ENCODE measurements at places on chromosomes 4 and X.

DNA sequence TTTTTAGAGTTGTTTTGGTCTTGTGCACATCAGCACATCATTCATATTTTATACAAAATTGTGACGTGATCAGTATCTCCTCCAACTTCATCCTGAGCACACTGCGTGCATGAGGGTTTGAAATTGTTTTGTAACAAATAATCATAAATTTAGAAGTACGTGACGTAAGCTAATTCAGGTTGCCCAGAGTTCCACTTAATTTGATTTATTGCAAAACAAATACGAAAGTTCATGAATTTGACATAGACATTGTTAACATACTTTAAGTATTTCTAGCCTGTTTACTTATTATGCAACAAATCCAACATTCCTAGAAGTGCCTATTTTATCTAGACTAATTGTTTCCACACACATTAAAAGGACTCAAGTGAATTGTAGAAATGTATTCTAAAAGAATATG lies 48.3 kb downstream of the MAP7D3 start:
- no peak for DNase-seq

- DNase-seq = no peak
Observed at GRCh38 chr4:127849505-127850234, 31.0 kb upstream of the PLK4 start.

DNA sequence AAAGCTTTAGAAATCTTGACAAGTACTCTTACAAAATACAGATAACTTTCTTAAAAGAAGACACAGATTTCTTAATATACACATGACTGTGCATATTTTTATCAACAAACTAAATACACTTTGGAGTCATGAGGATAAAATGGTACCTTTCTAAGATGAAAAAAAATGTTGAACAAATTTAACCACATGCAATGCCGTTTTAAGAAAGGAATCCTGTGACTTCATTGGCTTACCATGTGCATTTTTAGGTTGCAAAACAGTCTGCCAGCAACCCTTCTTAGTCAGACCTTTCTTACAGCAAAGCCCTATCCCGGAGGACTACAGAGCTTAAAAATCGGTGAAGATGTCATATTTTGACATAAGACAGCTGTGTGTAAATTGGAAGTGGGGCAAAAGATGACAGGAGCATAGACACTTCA lies 51.7 kb downstream of the GASK1B start:
- DNase-seq = no peak

- no peak for DNase-seq
Observed at GRCh38 chr4:1360423-1361283, 13.6 kb downstream of the UVSSA start.

DNA sequence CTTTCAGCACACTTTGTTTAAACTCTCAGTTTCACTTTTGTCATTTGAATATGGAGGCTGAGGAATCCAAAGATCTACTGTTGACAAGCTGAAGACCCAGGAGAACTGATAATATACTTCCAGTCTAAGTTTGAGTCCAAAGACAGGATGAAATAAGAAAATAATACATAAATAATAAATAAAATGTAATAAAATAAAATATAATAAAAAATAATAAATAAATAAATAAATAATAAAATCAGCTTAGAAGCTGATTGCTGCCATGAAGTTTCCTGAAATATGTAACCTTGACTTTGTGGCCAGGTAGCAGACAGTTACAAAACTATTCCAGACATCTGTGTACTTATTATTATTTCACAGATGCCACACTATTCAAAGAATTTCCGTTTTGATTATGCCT lies 55.0 kb downstream of the NPY2R start:
- DNase-seq = no peak

GRCh38 chrX:41435708-41436107 lies 11.4 kb upstream of the NYX start:
- DNase-seq = no peak

DNA sequence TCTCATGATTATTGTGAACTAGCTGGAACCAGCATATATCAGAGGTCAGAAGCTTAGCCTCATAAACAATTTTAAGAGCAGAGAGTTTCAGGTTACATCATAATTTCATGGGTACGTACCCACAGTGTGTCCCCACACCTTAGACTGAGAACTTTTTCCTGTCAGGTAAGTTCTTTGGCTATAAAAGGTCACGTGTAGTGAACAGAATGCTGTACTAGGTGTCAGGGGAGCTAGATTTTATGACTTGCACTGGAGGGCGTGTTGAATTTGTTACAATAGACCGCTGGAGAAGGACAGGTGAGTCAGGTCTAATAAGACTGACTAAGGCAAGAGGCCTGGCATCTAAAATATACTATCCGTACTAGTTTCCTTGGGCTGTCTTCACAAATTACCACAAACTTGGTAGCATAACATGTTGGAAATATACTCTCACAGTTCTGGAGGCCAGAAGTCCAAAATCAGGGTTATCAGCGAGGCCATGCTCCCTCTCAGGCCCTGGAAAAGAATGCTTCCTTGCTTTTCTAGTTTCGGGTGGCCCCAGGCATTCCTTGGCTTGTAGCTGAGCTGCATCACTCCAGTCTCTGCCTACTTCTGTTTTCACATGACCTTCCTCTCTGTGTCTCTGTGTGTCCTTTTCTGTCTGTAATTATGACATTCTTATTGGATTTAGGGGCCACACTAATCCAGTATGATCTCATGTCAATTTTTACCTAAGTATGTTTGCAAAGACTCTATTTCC lies 512.0 kb upstream of the NR3C2 start:
- DNase-seq = no peak

GRCh38 chrX:41333003-41333743 lies 789 bp upstream of the DDX3X start:
- peak; percentile 97 for DNase-seq

GRCh38 chrX:132092439-132093065 lies 35.3 kb downstream of the FRMD7 start:
- DNase-seq = no peak

DNA sequence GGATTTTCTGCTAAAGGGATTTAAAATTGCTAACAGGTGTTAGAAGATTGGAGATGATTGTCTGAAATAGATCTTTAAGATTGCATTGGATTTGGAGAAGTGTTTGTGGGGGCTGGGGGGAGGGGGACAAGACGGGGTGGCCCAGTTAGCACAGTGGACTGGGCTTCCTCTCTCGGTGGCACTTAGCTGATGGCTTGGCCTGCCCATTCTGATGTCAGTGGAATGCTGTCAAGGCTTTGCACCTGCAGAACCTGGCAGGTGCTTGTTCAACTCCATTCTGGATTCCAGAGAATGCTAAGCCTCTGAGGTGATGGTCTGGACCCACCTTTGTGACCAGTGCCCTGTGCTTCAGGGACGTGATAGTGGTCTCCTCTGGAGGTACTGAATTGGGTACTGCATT lies 43.7 kb downstream of the ADD1 start:
- DNase-seq = no peak

- no peak for DNase-seq
Observed at GRCh38 chrX:22689290-22689689, 310.5 kb upstream of the DDX53 start.

- DNase-seq = peak; percentile 27
Observed at GRCh38 chr4:139986106-139986505, 167.9 kb downstream of the MAML3 start.

- no peak for DNase-seq
Observed at GRCh38 chr4:73897380-73898136, 28.4 kb downstream of the CXCL1 start.

- no peak for DNase-seq
Observed at GRCh38 chr4:87933337-87933736, 42.2 kb upstream of the SPP1 start.

GRCh38 chr4:184355111-184355604 lies 119.2 kb downstream of the IRF2 start:
- DNase-seq = peak; percentile 29

- DNase-seq = no peak
Observed at GRCh38 chrX:39194673-39195072, 393.4 kb downstream of the MID1IP1 start.

- DNase-seq = peak; percentile 17
Observed at GRCh38 chr4:133972586-133972985, 229.0 kb downstream of the PABPC4L start.

GRCh38 chrX:5632887-5633286 lies 595.8 kb downstream of the NLGN4X start:
- DNase-seq = no peak

- DNase-seq = peak; percentile 56
Observed at GRCh38 chr4:72286185-72286584, 254.4 kb downstream of the NPFFR2 start.

- peak; percentile 14 for DNase-seq
Observed at GRCh38 chrX:49879656-49880277, 483 bp downstream of the USP27X start.

DNA sequence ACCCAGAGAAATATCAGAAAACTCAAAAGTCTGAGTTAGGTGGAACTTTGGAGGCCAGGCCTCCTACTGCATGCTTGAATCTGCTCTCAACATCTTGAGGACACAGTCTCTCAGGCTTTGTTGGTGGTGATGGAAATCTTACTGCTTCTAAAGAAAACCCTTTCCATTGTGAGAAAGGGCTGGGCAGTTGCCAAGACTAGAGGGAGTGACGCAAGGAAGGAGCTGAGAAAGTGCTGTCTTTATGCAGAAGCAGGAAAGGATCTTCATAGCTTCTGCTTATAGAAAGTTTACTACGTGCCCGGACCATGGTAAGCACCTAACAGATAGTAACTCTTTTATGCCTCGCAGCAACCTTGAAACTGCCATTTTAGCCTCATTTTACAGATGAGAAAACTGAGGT lies 2.4 kb upstream of the CRMP1 start:
- no peak for DNase-seq

DNA sequence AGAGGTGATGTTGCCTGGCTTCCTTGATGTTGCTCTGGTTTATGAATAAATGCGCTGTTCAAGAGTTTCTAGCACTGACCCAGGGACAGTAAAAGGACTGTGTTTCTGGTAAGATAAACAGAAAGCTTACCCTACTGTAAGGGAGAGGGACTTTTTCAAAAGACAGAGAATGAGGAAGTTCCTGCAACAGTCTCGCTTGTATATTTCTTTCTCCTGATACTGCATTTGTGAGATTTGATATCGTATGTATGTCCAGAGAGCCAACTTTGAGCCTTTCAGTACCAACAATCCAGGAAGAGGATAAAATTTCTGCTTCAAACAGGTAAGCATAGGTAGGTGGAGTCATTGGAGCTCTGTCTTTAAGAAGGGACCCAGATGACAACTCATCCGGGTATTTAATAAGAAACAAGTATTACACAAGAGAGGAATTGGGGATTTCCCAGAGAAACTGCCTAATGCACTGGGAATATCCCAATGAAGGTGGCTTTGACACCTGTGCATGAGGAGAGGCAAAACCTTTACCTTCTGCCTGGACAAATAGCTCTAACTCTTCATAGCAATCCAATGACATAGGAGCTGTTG lies 773 bp downstream of the DAPP1 start:
- DNase-seq = no peak

- peak; percentile 82 for DNase-seq
Observed at GRCh38 chr4:41360921-41361793, 104.4 kb downstream of the UCHL1 start.

- DNase-seq = peak; percentile 71
Observed at GRCh38 chrX:148854306-148854705, 353.9 kb downstream of the AFF2 start.

GRCh38 chrX:110395877-110396276 lies 37.2 kb downstream of the RTL9 start:
- no peak for DNase-seq

DNA sequence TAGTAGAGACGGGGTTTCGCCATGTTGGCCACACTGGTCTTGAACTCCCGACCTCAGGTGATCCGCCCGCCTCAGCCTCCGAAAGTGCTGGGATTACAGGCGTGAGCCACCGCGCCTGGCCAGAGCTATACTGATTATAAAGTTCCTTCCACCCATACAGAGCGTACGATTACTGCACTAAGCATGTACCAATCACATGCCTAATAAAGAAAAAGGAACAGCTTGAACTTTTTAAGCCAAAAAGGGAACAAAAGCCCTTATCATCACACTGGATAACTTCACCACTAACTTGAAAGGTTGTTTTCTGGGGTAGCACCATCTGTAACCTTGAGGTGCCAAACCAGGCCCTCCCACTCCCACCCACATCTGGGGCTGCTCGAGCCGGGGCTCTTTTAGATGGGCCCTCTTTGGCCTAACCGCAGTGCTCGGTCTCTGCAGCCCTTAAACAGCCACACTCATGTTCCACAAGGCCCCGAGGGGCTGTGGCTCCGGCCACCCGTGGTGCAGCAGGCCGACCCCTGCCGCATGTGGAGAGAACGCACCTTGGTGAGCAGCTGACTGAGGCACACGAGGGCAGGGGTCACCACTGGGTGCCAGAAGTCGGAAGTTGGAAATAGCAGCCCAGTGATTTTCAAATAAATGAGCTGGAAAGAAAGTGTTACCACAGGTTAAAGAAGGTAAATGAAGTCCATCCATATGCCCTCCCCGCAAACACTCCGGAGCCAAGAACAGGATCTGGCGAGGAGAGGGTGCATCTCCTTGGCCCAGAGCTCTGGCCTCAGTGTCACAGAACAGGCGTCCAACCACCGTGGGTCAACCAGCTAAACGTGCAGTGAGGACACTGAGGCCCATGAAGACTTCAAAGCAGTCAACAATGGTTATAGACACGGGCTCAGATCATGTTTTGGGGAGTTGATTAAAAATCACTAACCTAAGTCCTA lies 18.4 kb downstream of the NOP14 start:
- DNase-seq = no peak

DNA sequence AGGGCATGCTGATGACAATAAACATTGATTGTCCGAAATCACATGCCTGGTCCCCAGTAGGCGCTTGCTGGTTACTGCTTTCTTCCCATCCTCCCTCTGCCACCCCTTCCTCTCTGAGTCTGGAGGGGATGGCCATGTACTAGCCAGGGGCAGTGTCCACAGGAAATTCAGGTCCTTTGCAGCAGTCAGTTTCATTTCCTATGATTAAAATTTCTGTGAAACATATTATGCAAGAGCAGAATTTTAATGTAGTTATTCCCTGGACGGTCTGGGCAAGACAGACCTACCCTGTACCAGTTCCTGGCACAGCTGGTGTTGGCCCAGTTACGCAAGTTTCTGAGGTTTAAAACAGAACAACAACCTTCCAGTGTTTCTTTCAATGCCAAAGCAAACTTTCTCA lies 28.2 kb upstream of the TLR2 start:
- DNase-seq = no peak

- DNase-seq = no peak
Observed at GRCh38 chr4:81352446-81352835, 119.3 kb downstream of the RASGEF1B start.

- DNase-seq = no peak
Observed at GRCh38 chrX:10892621-10893225, 218.4 kb upstream of the HCCS start.

All from brain (organoid and tissue), 16 donors.